ENCODE measurements at places on chromosomes 2 and 18.

- H3K36me3 ChIP-seq, result no peaks in the 10 kb centered on the region
- H3K4me1 ChIP-seq, result no peaks in the 10 kb centered on the region
- H3K27ac ChIP-seq, result no peak overlapping the region
- no peak overlapping the region for H3K4me3 ChIP-seq
- no peaks in the 10 kb centered on the region for H3K27me3 ChIP-seq
- no peak for DNase-seq
Observed at GRCh38 chr18:10511236-10511635, 14.6 kb upstream of the NAPG start.

DNA sequence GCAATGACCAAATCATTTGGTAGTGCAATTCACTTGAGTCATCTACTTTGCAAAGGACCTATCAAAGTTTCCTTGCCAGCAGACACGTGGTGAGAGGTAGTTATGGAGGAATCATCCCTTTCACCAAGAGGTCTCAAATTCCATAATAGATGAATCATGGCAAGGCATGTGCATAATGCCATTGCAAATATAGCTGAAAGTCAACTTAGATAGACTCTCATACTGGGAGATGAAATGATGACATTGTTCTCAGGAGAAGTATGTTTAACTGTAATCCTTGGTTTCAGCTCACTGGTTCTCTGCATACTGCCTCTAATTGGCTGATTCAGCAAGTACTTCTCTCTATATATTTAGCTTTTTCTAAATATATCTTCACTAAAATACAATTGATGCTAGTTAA lies 57.2 kb downstream of the CALCRL start:
- no peak overlapping the region for H3K27ac ChIP-seq
- no peaks in the 10 kb centered on the region for H3K36me3 ChIP-seq
- H3K4me1 ChIP-seq, result no peaks in the 10 kb centered on the region
- H3K27me3 ChIP-seq, result no peaks in the 10 kb centered on the region

DNA sequence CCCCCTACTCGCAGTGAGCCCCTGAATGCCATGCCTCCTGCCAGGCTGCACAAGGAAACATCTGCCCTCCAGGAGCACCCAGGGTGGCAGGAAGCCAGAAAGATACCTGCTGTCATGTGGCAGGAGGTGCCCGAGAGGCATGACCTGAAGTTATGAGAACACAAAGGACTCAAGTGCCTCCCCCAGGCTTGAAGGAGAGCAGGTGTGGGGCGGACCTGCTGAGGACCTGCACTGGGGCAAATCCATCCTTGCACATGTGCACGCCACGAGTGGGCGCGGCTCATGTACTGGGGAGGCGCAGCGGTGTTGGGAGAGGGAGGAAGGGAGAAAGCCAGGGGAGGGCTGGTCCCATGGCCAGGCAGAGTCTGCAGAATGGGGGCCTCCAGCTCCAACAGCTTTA lies 26.9 kb downstream of the SDC1 start:
- no peaks in the 10 kb centered on the region for H3K36me3 ChIP-seq
- H3K4me1 ChIP-seq, result no peaks in the 10 kb centered on the region
- no peaks in the 10 kb centered on the region for H3K27me3 ChIP-seq
- no peak for DNase-seq
- H3K27ac ChIP-seq, result no peak overlapping the region

DNA sequence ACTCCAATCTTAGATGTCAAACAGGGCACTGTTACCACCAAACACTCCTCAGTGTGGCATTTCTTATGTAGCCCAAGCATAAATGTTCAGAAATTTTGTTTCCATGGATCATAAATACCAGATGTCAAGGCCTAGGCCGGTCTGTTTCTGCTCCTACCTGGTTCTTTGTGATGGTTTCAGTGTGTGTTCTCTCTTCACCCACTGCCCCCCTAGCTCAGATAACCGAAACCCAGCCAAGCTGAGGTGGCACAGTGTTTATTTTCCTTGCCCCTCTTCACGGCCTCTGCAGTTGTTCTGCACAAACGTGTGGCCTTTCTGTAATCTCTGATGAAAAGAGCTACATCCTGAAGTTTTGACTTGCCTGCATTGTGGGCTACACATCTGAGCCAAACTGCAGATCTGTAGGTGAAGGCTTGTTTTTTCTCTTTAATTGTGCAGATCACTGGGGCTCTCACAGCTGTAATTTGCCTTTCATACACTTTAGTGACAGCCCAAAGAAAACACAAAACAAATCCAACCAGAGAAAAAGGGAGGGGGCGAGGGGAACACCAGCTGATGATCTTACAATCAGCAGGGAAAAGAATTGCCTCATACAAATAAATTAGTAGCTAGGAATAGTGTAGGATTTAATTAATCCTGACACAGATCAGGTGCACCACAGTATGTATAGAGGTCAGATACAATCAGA lies 99.1 kb downstream of the NRP2 start:
- H3K36me3 ChIP-seq, result no peaks in the 10 kb centered on the region
- H3K4me3 ChIP-seq, result no peak overlapping the region
- no peak overlapping the region for H3K27ac ChIP-seq
- DNase-seq, result no peak

- no peak for DNase-seq
- H3K36me3 ChIP-seq, result no peaks in the 10 kb centered on the region
- no peak overlapping the region for H3K27ac ChIP-seq
- no peaks in the 10 kb centered on the region for H3K4me1 ChIP-seq
- no peak overlapping the region for H3K4me3 ChIP-seq
Observed at GRCh38 chr18:25743646-25744151, 346.7 kb downstream of the SS18 start.

GRCh38 chr2:233711312-233712008 lies 1.2 kb upstream of the UGT1A5 start:
- no peak overlapping the region for H3K4me3 ChIP-seq
- H3K27me3 ChIP-seq, result no peaks in the 10 kb centered on the region
- no peaks in the 10 kb centered on the region for H3K4me1 ChIP-seq

Measured in spleen (tissue), 13 donors.